ENCODE measurements at places on chromosomes 11 and 22. TPM values are rescaled to one million over a fixed set of nuclear protein-coding genes. Genes with fewer than 3 reads are reported as not detected.
A peak's percentile ranks its signal among the peaks of the same experiment; 100 is the strongest.

The NFAM1 gene
- 2.8 TPM for total RNA-seq

DNA sequence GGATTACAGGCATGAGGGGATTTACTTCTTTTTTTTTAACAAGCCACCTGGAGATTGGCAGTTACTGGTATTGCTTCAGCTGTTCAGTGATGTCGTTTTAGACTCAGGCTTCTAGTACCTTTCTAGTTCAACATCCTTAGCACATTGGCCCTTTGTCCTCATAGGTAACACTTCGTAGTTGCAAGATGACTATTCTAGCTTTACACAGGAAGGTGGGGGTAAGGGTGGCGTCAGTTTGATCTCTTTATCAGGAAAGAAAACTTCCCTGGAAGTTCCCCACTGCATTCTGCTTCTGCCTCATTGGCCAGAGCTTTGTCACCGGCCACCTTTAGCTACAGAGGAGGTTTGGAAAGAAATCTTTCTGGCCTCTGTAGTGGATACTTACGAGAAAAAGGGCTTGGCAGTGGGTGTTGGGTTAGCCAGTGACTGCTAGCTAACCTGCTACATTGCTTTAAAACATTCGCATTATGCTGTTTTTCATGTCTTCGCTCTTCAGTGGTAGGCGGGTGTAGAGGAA is 40.7 kb downstream of the SFI1 start:
- peaks cover 12% of the 10 kb centered on the region for H3K36me3 ChIP-seq
- no peak overlapping the region for H3K27ac ChIP-seq
- no peaks in the 10 kb centered on the region for H3K4me1 ChIP-seq
- DNase-seq = peak; percentile 53

- H3K36me3 ChIP-seq = no peaks in the 10 kb centered on the region
- no peak overlapping the region for H3K27ac ChIP-seq
- H3K27me3 ChIP-seq = no peaks in the 10 kb centered on the region
- DNase-seq = peak; percentile 20
Measured at GRCh38 chr11:22456993-22457762, 119.0 kb downstream of the SLC17A6 start.

DNA sequence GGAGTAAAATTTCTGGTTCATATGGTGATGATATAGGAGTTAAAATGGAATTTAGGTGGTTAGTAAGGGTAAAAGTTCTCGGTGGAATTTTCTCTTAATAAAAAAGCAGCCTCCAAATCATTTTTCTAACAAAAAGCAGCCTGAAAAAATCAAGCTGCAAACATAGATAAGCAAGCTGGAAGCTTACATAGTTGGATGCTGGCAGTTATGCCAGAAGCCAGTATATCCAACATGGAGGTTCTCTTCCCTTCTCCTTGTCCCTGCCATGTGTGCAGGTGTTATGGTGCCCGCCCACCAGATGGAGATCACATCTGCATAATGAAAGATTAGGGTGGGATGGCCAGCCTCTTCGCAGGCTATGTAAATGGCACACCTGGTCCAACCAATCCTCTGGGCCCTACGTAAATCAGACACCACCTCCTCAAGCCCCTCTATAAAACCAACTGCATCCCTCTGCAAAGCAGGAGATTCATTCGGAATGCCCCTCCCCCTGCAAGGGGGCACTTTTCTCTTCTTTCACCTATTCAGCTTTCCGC is 22.4 kb downstream of the PIWIL3 start:
- H3K4me3 ChIP-seq = no peak overlapping the region
- H3K27me3 ChIP-seq = no peaks in the 10 kb centered on the region
- H3K4me1 ChIP-seq = no peaks in the 10 kb centered on the region

GRCh38 chr11:535210-535518 is 212 bp downstream of the HRAS start:
- peaks cover 13% of the 10 kb centered on the region for H3K36me3 ChIP-seq
- peaks cover 38% of the 10 kb centered on the region for H3K4me1 ChIP-seq
- H3K27ac ChIP-seq = no peak overlapping the region
- peak overlapping the region; percentile 82 for H3K4me3 ChIP-seq
- no peaks in the 10 kb centered on the region for H3K27me3 ChIP-seq

- H3K27me3 ChIP-seq = no peaks in the 10 kb centered on the region
- no peaks in the 10 kb centered on the region for H3K36me3 ChIP-seq
- H3K4me3 ChIP-seq = no peak overlapping the region
- DNase-seq = peak; percentile 81
Measured at GRCh38 chr11:95512682-95513081, 276.9 kb downstream of the FAM76B start.

- H3K36me3 ChIP-seq = no peaks in the 10 kb centered on the region
- no peaks in the 10 kb centered on the region for H3K27me3 ChIP-seq
- H3K4me3 ChIP-seq = no peak overlapping the region
- no peaks in the 10 kb centered on the region for H3K4me1 ChIP-seq
- no peak overlapping the region for H3K27ac ChIP-seq
Measured at GRCh38 chr11:31443802-31444201, 65.6 kb downstream of the IMMP1L start.

DNA sequence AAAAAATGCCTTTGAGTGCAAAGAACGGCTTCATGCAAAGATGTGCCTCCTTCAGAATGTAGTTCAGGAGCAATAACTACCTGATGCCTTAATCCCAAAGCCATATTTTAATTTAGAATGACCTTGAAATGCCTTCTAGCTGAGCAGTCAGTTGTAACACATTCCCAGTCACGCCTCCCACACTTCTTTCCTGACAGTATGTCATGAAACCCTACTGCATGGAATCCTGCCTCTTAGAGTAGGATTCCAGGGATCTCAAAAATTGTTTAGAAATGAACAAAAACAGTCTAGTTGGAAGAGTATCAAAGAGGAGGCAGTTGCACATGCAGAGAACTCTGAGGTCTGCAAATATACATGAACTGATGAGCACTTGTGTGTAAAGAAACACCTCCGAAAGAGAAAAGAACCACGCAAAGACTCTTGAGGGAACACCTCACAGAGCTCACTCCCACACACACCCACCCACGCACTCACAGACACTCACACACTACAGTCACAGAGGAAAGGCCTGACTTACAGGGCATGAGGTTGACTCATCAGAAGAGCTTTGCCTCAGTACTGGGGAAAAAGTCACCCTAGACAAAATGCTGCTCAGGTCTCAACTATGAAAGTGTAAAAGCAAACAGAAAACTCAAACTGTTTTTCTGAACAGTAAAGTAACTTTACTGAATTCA is 77.4 kb downstream of the GGTLC2 start:
- H3K27ac ChIP-seq = no peak overlapping the region
- no peak overlapping the region for H3K4me3 ChIP-seq
- no peak for DNase-seq
- no peaks in the 10 kb centered on the region for H3K36me3 ChIP-seq

Data from stomach (tissue), 19 donors.